ENCODE measurements at places on chromosomes 4 and X.

DNA sequence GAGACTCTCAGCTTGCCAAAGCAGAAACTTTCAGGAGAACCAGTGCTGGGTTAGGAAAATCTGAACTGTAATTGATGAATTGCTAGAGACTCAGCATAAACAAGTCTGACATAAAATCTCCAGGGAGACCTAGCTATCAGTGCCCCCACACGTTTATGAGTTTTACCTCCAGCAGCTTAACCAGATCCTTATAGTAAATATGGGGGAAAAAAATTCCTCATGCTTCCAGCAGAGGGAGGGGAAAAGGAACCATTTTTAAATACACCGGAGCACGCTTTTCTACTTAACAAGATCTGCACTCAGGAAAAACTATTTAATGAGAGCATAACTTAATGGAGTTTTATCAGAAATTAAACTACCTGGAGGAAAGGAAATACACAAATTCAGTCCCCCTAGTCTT is 1040.7 kb upstream of the INTU start:
- no peaks in the 10 kb centered on the region for H3K4me1 ChIP-seq
- no peak overlapping the region for H3K27ac ChIP-seq
- H3K27me3 ChIP-seq: no peaks in the 10 kb centered on the region
- H3K36me3 ChIP-seq: no peaks in the 10 kb centered on the region
- no peak overlapping the region for H3K4me3 ChIP-seq

DNA sequence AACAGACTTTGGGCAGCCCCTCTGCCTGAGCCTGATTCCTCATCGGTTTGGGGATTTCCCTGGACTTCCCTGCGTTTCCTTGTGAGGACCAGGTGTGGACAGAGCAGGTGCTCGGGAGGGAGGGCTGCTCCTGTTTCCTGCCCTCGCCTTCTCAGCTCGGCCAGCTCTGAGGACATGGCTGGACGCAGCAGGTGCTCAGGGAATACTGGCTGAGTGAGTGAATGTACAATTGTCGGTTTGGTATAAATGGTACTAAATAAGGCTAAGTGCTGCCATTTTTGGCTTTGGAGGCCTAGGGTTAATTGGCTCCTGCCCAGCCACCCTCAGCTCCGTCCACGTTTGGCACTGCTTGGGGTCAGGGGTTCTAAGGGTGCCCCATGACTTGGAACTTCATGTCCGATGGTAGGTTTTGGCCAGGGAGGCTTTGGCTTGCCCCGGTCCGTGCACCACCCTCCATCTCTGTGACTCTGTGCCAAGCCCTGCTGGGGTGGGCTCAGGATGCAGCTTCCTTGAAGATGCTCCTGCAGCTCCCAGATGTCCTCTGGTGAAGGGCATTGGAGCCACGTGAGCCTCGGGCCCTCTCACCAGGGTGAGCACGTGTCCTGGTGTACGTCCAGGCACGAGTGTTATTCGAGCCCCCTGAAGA is 45.0 kb upstream of the NKX1-1 start:
- no peaks in the 10 kb centered on the region for H3K4me1 ChIP-seq
- H3K36me3 ChIP-seq: no peaks in the 10 kb centered on the region
- no peak overlapping the region for H3K4me3 ChIP-seq
- no peak overlapping the region for H3K27ac ChIP-seq
- no peak for DNase-seq

DNA sequence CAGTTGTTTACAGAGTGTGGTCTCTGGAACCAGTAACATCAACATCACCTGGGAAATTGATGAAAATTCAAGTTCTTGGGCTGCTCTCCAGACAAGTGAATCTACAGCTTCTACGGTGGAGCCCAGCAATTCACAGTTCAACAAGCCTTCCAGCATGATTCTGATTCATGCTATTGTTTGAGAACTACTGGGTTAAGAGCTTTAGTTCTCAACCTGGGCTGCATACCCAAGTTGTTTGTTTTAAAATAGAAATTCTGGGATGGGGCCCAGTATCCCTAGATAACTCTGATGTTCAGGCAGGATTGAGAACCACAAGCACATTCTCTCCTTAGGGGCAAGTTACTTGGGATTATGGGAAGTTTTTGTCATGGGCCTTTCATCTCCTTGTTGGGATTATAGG is 37.9 kb upstream of the PGK1 start:
- H3K4me1 ChIP-seq: no peaks in the 10 kb centered on the region
- no peaks in the 10 kb centered on the region for H3K27me3 ChIP-seq
- H3K27ac ChIP-seq: no peak overlapping the region
- no peak overlapping the region for H3K4me3 ChIP-seq
- no peaks in the 10 kb centered on the region for H3K36me3 ChIP-seq

DNA sequence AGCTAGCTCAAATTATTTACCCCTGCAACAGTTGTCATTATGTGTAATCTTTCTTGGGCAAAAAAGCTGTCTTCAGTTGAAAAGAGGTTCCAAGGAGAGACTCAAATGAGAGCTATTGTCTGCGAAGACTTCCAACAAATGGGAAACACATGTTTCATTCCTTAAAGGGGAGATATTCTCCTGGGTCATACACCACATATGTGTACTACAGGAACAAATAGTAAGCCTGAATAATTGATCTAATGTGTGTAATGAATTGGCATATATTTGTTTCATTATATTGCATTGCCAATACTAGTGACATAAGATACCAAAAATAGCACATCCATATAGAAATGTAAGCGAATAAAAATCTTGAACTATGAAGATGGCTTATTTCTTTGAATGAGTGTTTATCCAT is 950.9 kb upstream of the NDST4 start:
- no peaks in the 10 kb centered on the region for H3K4me1 ChIP-seq
- no peak overlapping the region for H3K27ac ChIP-seq
- DNase-seq: no peak
- no peaks in the 10 kb centered on the region for H3K27me3 ChIP-seq

DNA sequence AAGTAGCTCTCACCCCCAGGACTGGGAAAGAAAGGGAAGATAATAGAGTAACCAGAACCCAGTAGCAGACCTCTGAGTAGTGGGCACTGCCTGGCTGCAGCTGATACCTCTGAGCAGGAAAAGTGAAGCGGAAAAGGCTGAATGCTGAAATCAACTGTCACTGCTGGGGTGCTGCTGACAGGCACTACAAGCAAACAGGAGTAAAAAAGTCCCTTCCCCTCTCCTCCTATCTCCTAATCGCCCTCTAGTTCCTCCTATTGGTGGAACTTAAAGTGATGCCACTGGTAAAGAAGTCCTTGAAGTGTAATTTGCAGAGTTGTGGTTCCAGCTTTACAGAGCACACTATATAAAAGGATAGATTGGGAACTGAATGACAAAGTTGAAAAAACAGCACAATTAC is 32.8 kb upstream of the GLRB start:
- H3K36me3 ChIP-seq: no peaks in the 10 kb centered on the region
- DNase-seq: no peak
- no peaks in the 10 kb centered on the region for H3K4me1 ChIP-seq
- no peak overlapping the region for H3K4me3 ChIP-seq
- H3K27me3 ChIP-seq: no peaks in the 10 kb centered on the region

DNA sequence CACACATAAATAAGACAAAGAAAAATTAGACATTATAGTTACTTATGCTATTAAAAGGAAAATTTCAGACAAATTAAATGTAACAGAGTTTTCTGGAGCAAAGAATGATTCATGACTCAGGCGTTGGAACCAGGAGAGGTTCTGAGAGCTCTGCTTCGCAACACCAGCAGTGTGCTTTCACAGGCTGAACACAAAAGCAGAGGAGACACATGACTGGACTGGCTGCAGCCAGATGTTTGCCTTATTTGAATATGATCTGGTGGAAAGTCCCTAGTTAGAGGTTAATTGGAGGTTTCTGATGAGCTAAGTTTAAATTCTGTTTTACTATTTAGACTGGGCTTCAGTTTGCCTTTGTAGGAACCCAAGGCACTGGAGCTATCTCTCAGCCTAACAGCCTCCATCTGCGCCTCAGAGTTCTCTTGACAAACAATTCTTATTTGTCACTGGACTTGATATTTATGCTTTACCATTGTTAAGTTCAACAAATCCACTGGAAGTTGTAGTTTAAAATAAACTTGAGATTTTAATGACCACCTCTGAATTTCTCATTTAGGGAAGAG is 16.2 kb downstream of the BOD1L1 start:
- H3K27me3 ChIP-seq: no peaks in the 10 kb centered on the region
- no peaks in the 10 kb centered on the region for H3K4me1 ChIP-seq
- peaks cover 67% of the 10 kb centered on the region for H3K36me3 ChIP-seq
- no peak overlapping the region for H3K4me3 ChIP-seq

DNA sequence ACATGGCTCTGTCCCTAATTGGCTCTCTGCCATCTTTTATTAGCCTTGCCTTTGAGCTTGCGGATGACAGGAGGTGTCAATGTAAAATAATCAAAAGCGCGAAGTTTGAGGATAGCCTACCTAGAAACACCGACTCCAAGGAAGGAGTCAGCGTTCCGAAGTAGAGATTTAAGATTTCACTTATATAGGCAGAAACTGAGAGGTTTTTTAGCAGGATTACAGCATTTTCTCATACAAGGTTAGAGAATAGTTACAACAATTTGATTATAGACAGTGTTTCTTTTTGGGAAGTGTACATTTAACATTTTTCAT is 499 bp upstream of the NFXL1 start:
- no peaks in the 10 kb centered on the region for H3K27me3 ChIP-seq
- no peaks in the 10 kb centered on the region for H3K36me3 ChIP-seq
- peak overlapping the region; percentile 75 for H3K4me3 ChIP-seq
- H3K27ac ChIP-seq: no peak overlapping the region
- no peak for DNase-seq

DNA sequence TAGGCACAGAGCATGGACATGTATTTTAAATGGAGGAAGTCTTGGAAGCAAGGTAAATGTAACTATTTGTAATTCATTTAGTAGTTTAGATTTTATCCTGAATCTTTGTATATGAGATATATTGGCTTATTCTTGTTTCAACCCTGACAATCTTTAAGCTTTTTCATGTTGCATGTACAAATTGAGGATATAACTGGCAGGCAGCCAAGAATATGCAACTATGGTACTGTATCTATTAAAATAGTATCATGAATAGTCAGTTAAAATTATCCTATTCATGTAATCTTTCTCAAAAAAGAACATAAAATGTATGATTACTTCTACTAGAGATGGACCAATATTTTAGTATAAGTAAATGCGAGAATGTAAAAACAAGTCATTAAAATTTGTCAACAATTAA is 1141.5 kb downstream of the PCDH18 start:
- H3K4me1 ChIP-seq: no peaks in the 10 kb centered on the region
- H3K4me3 ChIP-seq: no peak overlapping the region

DNA sequence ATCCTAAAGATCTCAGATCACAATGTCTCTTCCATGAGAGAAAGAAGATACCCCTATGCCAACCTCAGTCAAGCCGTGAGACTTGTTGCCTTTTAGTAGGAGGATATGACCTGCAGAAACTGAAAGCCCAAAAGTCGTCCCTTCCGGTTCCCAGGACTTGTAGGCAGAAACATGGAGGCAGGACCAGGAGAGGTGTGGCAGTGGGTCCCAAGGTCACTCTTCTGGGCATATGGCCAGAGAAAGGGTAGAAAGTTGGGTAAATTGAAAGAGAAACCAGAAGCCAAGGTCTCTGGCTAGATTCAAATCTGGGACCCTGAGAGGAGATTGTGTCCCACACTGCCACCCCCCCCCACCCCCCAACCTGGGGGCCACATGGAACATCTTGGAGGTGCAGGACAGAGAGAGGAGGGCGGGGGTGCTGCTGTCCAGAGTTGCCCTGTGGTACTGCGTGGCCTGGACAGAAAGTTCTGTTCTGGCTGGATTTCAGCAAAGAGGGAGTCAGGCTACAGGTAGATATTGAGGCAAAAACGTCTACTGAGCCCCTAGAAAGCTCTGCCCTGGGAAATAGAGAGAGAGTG is 55.4 kb downstream of the DDX3X start:
- no peak overlapping the region for H3K27ac ChIP-seq
- no peaks in the 10 kb centered on the region for H3K36me3 ChIP-seq
- H3K4me1 ChIP-seq: peaks cover under 1% of the 10 kb centered on the region
- H3K4me3 ChIP-seq: no peak overlapping the region

DNA sequence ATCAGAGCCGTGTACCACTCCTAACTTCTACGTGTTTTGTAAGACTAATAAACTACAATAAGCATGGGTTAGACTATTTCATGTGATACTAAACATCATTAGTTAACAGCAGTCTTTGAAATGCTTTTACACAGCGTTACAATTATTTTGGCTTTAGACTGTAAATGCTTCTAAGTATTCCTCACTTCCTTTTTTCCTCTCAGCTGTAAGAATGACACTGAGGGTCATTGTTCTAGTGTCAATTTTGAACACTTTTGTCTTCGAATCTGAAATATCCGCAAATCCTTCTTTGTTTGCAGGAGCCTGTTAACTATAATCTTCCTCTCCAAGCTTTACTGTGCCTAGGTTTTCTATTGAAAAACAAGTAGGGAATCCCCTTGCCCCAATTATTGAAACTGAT is 1.5 kb downstream of the ABCE1 start:
- H3K27me3 ChIP-seq: no peaks in the 10 kb centered on the region
- no peak overlapping the region for H3K27ac ChIP-seq
- DNase-seq: no peak
- peaks cover 12% of the 10 kb centered on the region for H3K36me3 ChIP-seq

DNA sequence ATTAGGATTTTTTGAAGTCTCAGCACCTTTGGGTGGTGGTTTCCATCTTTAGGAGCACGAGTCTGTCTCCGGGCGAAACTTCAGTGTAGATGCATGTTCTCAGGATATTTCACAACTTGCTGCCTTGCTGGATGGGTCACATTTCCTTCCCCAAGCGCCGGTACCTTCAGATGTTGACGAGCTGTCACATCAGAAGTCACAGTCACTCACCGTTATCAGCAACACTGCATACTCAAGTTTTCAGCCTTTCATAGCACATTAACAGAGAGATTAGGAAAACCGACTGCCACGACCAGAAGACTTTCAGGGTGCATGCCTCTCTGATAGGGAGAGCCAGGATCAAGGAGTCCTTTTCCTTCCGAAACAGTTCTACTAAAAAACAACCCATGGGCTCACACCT is 77.8 kb downstream of the SHROOM2 start:
- no peaks in the 10 kb centered on the region for H3K27me3 ChIP-seq
- no peak for DNase-seq
- H3K4me3 ChIP-seq: no peak overlapping the region
- H3K4me1 ChIP-seq: peaks cover 6% of the 10 kb centered on the region
- H3K27ac ChIP-seq: no peak overlapping the region

DNA sequence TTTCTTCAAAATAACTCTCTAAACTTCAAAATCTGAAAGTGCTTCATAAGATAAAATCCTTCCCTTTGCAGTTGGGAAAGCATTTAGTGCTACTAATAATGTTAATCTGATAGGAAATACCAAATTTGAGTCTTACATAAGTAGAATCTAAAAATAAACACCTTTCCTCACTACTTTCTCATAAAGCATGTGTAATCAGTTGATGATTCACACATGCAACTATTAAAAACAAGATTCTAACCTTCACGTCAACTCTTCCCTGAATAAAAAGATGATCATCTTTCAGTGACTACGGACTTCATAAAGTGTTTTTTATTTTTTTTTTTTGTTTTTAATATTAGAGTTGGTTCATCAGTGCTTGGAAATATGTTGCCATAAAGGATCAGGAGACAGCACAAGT is 172.6 kb downstream of the ACTRT1 start:
- no peak for DNase-seq
- H3K36me3 ChIP-seq: no peaks in the 10 kb centered on the region
- no peak overlapping the region for H3K4me3 ChIP-seq
- no peak overlapping the region for H3K27ac ChIP-seq
- H3K4me1 ChIP-seq: no peaks in the 10 kb centered on the region
- H3K27me3 ChIP-seq: no peaks in the 10 kb centered on the region

- H3K36me3 ChIP-seq: no peaks in the 10 kb centered on the region
- no peak overlapping the region for H3K4me3 ChIP-seq
- no peak overlapping the region for H3K27ac ChIP-seq
- no peak for DNase-seq
- no peaks in the 10 kb centered on the region for H3K27me3 ChIP-seq
Measured at GRCh38 chrX:68945603-68946228, 116.9 kb downstream of the EFNB1 start.

GRCh38 chrX:34734383-34734782 is 77.3 kb upstream of the TMEM47 start:
- H3K4me1 ChIP-seq: no peaks in the 10 kb centered on the region
- no peak overlapping the region for H3K4me3 ChIP-seq
- no peak overlapping the region for H3K27ac ChIP-seq
- H3K27me3 ChIP-seq: no peaks in the 10 kb centered on the region
- H3K36me3 ChIP-seq: no peaks in the 10 kb centered on the region
- DNase-seq: no peak

Data from thymus (tissue), 14 donors.